Dermis blood vessel endothelial cell (primary cell): ENCODE measurements at places on chromosomes 1 and 21. TPM values are rescaled to one million over a fixed set of nuclear protein-coding genes. Genes with fewer than 3 reads are reported as not detected.
A peak's percentile ranks its signal among the peaks of the same experiment; 100 is the strongest.

DNA sequence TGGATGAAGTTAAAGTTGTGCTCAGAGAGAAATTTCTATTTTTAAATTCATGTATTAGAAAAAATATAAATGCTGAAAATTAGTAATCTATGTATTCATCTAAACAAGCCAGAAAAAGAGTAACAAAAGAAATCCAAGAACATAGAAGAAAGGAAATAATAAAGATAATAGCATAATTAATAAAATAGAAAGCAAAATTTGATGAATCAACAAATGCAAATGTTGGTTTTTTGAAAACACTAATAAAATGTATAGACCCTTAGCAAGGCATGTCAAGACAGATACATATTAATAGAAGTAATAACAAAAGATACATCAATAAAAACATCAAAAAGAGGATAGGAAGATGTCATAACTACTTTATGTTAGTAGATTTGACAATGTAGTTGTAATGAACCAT, 18.0 kb downstream of the F13B start:
- no peak for DNase-seq

DNA sequence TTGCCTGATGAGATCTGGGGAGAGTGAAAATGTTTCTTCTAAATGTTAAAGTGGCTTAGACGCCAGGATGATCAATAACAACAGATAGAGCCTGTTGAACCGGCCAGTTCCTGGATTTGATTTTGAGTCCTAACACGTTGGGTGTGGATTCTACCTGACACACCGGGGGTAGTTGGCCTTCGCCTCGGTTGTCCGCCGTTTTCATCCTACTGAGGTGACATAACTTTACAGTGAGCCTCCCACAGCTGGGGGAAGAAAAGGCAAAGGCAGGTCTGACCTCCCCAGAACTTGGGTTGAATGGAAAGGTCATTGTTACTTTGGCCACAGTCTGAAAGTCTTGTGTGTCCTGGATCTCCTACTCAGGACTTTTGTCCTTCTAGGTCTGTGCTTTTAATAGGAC, 1.1 kb downstream of the PGD start:
- no peak for DNase-seq

- DNase-seq: no peak
These were observed 33.4 kb upstream of the WNT4 start for GRCh38 chr1:22176258-22176657.

DNA sequence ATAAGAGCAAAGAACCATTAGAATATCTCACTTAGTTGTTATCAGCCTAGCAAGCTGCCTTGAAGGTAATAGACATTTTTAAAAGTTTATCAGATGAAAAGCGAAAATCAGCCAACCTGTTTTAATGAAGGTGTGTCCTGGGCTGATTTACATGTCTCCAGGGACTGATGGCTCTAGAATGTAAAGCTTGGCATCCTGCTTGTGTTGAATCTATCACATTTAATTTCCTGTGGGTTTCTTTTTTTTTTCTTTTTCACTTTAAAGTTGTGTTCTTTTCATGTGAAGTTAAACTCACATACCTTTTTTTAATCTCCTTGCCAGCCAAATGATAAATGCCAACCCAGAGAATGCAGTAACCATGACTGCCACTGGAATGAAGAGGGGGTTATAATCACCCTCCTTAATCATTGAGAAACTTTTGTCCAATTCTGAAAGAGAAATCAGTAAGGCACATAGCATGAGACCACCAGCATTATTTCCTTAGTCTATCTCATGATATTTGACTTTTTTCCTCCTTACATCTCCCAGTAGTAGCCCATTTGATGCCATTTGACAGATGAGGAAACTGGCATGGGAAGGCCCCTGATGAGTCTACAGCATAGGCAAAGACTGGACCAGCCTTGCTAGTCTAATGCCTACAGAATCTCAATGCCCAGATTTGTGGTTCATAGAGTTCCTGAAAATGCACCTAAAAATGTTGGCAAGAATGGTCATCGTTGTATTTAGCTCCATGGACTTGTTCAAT, 10.0 kb downstream of the SELL start:
- no peak for DNase-seq

DNA sequence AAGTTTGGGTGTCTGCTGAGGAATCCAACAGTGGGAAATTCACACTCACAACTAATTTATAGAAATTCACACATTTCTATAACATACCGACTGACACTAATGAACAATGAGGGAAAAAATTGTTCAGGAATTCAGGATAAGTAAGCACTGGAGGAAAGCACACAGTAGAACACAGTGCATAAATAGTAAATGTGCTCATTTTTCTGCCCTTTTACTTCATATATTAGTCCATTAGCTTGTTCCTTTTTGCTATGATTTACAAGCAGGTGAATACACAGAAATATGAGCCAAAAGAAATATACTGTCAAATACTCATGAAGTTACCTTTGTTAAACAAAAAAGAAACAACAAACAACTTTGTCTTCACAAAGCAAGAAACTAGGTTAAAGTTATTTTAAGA, 11.3 kb downstream of the NRIP1 start:
- DNase-seq: no peak

CALML6 gene
- 0.34 TPM in 1 of 2 replicates, not detected in the other for total RNA-seq

DNA sequence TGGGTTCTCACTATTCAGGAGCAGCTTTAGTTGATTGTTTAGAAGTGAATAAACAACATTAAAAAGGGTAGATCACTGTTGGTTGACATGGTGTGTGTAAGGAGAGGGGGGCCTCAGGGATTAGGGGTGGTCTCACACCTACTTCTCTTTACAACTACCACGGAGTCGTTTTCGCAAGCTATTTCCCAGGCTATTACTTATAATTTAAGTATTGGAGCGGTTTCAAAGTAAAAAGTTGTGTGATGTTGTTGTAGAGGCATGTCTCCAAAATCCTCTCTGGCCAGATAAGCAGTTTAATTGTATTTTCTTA, 1.3 kb downstream of the GPSM2 start:
- no peak for DNase-seq

GRCh38 chr1:60697204-60697994, 385.0 kb upstream of the NFIA start:
- no peak for DNase-seq

RPE65 gene
- not detected in 2 replicates for total RNA-seq

DNA sequence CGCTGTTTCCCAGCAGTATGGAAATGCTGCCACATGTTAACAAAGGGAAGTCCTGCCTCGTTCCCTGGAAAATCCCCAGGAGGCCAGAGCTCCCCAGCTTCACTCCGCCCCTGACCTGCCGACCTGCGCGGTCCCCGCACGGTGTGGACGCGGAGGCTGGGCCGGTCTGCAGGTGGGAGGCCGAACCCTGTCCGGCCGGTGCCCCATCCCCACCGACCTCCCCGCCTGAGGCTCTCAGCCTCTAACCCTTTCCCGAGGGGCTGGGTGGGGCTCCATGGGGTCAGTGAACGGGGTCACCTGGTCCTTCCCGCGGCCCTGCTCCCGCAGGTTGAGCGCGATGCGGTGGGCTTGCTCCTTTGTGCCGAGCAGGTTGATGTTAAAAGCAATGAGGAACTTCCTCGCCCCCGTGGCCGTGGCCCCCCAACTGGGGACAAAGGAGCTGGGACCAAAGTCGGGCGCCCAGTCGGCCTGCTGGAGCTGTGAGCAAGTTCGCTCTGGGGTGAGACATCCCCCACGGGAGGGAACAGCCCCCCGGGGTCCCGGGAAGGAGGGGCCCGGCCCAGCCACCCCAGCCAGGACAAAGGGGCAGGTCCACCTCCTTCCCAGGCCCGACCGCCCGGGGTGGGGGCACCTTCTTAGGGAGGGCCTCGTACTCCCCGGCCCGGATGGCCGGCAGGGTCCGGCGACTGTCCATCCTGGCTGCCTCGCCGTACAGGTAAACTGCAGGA, 4.0 kb downstream of the FTCD start:
- no peak for DNase-seq

DNA sequence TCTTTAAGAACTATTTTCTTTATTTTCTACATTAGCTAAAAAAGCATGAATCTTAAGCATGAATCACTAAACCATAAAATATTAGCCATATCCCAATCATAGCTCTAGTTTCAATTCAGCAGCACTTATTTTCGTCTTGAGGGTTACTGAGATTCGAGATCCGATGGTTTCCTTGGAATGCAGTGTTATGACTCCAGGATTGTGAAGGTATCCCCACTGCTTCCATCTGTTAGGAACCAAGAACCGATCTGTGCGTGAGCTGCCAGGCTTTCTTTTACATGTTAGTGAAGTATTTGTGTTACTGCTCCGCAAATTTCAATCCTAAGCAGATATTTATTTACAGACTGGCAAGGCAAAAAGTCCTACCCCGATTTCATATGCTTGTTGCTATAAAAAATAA, 18.8 kb downstream of the TNFRSF9 start:
- no peak for DNase-seq

- peak; percentile 67 for DNase-seq
These were observed 50.8 kb downstream of the HS2ST1 start for GRCh38 chr1:86965012-86965826.

DNA sequence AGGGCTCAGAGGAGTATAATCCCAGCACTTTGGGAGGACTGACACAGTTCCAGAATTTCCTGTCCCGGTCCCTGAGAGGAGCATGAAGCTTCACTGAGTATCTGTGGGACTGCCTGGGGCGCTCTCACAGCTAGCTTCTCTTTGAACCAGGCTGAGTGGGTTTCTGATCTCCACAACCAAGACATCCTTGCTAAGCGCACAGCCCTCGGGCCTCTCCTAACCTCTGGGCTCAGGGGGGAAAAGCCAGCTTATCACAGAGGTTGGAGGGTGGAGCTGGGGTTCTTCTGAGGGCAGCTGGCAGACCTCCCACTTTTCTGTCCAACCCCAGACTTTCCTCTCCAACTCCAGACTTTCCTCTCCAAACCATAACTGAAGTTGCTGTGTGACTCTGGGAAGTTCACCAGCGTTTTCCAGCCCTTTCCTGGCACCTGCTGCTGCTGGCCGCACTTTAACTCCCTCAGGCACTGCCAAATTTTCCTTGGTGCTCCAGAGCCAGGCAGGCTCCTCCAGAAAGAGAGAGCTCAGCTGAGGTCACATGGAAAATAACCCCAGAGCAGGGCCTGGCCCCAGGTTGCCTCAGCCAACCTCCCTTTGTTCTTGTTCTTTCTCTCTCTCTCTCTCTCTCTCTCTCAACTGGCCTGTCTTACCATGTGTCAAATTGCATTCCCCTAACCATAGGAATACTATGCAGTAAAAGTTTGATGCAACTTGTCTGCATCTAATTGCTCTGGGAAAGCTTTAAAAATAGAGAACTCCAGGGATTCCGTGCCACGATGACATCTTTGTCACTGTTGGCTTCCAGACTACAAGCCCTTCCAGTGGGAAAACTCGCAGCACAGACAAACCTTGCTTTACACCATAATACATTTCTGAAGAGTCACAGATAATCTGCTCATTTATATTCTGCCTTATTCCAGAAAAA, 49.5 kb downstream of the OLFML2B start:
- DNase-seq: no peak
